ENCODE measurements at places on chromosomes 2 and 18. TPM values are rescaled to one million over a fixed set of nuclear protein-coding genes. Genes with fewer than 3 reads are reported as not detected.

- DNase-seq = no peak
Observed at GRCh38 chr2:232030229-232030628, 68.7 kb downstream of the DIS3L2 start.

- DNase-seq = no peak
Observed at GRCh38 chr2:125634662-125635061, 1021.3 kb upstream of the GYPC start.

- DNase-seq = peak; percentile 26
Observed at GRCh38 chr2:7083580-7084509, 166.6 kb downstream of the RNF144A start.

GRCh38 chr2:83394134-83394904, 1064.8 kb downstream of the SUCLG1 start:
- no peak for DNase-seq

- no peak for DNase-seq
Observed at GRCh38 chr2:237927986-237928385, 38.8 kb upstream of the UBE2F start.

DNA sequence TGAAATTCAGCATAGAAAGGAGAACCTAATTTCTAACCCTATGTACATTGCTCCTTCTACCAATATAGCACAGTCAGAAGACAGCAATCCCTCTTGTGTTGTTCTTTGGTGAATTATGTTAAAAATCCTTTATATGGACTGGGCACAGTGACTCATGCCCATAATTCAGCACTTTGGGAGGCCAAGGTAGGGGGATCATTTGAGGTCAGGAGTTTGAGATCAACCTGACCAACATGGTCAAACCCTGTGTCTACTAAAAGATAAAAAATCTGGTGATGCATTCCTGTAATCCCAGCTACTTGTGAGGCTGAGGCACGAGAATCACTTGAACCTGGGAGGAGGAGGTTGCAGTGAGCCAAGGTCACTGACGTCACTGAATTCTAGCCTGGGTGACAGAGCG, 195.6 kb downstream of the TMX3 start:
- DNase-seq = peak; percentile 10

GRCh38 chr2:153890576-153890975, 18.9 kb downstream of the GALNT13 start:
- no peak for DNase-seq

- no peak for DNase-seq
Observed at GRCh38 chr2:25418944-25419677, 77.4 kb upstream of the DNMT3A start.

GRCh38 chr18:56379256-56379655, 259.1 kb downstream of the TXNL1 start:
- DNase-seq = no peak

DNA sequence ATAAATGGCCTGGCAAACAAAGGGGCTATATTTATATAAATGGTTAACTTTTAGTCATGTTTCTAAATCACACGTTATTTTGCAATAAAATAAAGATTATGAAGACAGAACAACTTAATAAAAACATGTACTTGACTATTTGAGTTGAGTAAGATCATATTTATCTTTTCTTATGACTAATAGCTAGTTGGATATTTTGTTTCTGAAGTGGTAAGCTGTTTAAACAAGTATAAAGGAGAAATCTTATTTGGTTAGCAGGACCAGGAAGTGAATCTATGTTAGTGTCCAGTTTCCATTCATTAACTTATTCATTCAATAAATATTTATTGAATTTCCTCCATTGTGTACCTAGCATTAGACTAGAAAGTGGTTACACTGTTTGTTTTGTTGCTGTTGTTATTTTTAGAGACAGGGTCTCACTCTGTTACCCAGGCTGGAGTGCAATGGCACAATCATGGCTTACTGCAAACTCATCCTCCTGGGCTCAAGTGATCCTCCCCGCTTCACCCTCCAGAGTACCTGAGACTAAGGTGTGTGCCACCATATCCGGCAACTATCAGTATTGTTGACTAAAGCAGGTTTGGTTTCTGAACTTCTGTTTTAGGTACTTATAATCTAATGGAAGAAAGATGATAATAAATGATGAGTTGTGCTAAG, 312.6 kb downstream of the DPP10 start:
- DNase-seq = no peak

DNA sequence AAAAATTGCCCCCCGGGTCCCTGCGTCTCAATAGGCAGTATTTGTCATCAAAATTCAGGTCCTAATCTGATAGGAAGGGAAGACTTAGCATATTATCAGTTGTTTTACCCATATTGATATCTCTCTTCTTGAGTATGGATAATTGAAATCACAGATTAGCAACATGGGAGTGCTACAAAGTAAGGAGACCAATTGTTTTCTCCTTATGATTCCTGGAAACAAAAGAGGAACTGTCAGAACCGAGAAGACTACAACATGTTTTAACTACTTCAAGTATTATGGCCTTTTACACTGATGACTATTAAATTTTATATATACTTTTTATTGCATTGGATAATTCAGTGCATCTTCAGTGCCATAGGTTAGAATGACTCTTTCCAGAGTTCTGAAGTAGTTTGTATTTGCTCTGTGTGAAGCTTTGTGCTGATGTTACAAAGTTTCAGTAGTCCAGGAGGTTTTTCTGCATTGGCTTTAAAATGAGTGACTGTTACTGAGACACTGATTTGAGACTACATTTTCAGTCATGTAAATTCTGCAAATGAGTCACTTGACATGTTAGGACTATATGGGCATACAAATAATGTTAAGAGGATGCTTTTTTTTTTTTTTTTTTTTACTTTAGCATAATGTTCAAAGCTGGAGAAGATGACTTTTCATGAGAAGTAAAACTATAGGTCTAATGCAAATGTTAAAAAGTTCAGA, 19.7 kb upstream of the TLK1 start:
- DNase-seq = no peak

GRCh38 chr2:187689372-187689771, 135.1 kb upstream of the TFPI start:
- peak; percentile 39 for DNase-seq

DNA sequence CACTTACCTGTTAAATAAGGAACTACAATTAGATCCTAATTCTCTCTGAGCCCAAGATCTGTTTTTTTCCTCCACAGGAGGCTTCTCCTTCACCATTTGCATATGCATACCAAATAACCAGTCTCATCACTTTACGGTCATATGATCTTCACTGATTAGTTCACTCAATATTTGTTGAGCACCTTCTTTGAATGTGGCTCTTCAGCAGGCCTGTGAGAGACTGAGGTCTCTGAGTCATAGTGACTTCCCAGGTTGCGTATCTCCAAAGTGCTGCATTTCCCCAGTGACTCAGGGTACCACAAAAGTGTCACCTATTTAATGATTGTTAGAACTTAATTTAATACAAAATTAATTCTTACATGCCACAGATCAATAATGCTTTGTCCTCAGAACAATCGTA, 108.8 kb upstream of the TRIB2 start:
- DNase-seq = peak; percentile 26

- DNase-seq = no peak
Observed at GRCh38 chr18:62998443-62998842, 283.1 kb downstream of the PHLPP1 start.

DNA sequence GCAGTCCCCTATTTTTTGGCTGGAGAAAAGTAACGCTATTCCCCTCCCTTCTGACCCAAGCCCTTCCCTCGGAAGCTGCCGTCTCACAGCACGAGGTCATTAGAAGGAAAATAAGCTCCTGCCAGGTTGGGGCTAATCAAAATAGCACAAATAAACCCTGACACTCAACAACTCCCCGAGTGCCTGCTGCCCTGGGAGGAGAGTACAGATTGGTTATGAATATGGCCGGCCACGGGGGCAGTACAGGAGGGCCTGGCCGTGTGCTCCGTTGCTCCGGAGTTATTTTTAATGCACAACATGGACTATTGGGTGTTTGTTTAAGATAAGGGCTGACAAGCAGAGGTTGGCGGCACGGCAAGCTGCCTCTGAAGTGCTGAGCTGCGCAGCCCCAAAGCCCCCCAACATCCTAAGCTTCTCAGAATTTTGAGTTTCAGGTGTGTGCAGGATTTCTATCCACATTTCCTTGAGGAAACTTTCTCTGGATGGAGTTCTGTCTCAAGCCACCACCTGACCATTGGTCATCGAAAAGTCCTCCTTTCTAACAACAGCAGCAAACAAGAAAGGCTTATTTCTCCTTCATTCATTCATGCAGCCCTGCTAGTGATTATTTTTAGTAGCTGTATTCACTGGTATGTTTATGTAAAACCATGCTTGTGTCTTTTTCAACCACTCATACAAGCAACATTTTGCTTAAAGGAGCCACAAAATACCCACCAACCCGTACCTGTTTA, 58.7 kb downstream of the PAX3 start:
- no peak for DNase-seq

DNA sequence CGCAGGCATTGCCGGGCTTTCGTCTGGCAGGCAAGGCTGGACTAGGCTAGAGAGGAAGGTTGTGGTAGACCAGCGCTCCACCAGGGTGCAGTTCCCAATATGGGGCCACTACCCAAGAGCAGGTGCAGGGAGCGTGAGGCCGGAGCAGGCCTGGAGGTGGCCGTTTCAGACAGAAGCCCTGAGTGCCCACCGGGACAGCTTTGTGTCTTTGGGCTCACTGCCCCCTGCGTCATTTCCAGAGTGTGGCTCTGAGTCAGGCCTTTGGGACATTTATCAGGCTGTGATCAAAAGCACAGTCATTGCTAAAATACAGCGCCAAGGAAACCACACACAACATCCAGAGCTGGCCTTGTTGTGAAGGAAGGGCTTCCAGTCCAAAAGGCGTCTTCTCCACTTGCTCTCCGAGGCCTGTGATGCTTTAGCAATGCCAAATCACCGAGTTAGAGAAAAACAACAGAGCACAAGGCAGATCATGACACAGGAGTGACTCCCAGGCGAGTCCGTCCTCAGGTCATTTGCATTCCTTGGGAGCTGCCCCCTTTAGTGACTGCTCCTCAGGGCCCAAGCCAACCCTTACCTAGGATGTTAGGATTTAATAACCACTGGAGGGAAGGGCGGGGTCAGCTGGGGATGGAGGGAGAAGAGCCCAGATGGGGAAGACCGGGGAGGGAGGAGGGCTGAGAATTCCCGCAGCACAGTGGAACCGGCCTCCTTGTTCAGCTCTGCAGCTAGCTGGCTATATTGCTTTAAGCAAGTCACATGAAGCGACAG, 42.3 kb downstream of the RFX8 start:
- no peak for DNase-seq

DNA sequence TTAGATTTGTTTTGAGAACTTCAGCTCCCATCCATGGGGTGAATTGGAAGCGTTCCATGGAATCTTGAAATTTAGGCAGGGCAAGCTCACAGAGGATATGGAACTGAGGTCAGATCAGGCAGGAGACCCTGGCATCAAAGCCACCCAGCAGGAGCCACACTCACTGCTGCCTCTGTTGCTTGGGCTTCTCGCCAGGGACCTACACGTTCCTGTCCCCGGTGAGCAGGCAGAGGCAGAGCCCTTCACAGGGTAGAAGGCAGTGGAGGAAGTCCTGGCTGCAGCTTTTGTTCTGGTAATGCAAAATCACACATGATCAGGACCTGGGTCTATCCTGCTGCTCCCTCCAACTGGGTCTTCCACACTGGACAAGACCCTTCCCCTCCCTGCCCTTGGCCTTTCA, 42.1 kb downstream of the CAPN13 start:
- no peak for DNase-seq

- peak; percentile 47 for DNase-seq
Observed at GRCh38 chr18:7711495-7711894, 144.4 kb downstream of the PTPRM start.

DNA sequence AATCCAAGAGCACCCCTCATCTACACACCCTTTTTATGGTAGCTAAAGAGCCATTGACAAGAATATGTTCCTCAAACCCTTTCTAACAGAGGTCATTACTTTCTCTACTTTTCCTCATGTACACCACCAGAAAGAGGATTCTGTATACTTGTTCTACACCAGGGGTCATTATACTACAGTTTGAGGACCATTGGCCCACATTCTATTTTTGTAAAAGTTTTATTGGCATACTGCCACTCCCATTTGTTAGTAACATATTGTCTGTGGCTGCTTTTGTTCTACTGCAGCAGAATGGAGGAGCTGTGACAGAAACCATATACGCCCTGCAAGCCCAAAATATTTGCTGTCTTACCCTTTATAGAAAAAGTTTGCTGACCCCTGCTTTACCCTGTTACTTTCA, 14.3 kb downstream of the HTR2B start:
- DNase-seq = peak; percentile 35

- no peak for DNase-seq
Observed at GRCh38 chr2:56676966-56677365, 493.2 kb downstream of the CCDC85A start.

The ALPI gene
- total RNA-seq = not detected

The C1GALT1C1L gene
- 2.1 TPM for total RNA-seq

The SLC11A1 gene
- not detected for total RNA-seq

The SMARCAL1 gene
- 12.7 TPM for total RNA-seq

The SULT1C4 gene
- total RNA-seq = not detected

The ANKRD29 gene
- total RNA-seq = 3.8 TPM

The STK39 gene
- 35.3 TPM for total RNA-seq

The ABCG8 gene
- not detected for total RNA-seq

The HRH4 gene
- total RNA-seq = not detected

The EVA1A gene
- 24.6 TPM for total RNA-seq

The PLB1 gene
- total RNA-seq = 0.65 TPM
